ENCODE measurements at places on chromosomes 7 and 10.

GRCh38 chr7:112869111-112869774 lies 79.0 kb upstream of the TMEM168 start:
- peak; percentile 12 for DNase-seq

- DNase-seq: no peak
These were observed 139.7 kb upstream of the SH2B2 start for GRCh38 chr7:102147008-102147407.

DNA sequence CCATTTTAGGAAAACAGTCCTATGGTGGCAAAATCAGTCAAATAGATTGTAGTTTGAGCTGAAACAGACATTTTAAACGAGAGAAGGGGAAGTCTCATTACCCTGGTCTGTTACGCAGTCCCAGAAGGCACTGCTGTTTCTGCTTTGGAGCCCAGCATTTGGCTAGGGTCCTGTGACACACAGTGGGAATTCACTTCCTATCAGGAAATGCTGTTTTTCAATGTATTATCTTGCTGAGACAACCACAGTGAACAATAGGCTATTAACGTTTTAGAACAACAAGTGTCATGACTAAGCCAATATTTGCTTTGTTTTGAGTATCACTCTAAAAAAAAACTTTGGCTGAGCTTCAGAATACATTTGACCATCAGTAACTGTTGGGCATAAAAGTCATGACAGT lies 74.1 kb downstream of the ADD3 start:
- peak; percentile 59 for DNase-seq

DNA sequence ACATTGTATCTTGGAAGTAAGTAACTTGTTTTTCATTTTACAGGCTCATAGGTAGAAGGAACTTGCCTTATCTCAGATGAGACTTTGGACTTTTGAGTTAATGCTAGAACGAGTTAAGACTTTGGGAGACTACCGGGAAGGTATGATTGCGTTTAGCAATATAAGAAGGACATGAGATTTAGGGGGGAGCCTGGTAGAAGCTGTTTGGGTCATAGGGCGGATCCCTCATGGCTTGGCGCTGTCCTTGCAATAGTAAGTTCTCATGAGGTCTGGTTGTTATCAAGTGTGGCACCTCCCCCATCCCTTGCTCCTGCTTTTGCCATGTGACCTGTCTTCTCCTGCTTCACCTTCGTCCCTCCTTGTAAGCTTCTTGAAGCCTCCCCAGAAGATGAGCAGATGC lies 110.3 kb downstream of the MKX start:
- DNase-seq: no peak

DNA sequence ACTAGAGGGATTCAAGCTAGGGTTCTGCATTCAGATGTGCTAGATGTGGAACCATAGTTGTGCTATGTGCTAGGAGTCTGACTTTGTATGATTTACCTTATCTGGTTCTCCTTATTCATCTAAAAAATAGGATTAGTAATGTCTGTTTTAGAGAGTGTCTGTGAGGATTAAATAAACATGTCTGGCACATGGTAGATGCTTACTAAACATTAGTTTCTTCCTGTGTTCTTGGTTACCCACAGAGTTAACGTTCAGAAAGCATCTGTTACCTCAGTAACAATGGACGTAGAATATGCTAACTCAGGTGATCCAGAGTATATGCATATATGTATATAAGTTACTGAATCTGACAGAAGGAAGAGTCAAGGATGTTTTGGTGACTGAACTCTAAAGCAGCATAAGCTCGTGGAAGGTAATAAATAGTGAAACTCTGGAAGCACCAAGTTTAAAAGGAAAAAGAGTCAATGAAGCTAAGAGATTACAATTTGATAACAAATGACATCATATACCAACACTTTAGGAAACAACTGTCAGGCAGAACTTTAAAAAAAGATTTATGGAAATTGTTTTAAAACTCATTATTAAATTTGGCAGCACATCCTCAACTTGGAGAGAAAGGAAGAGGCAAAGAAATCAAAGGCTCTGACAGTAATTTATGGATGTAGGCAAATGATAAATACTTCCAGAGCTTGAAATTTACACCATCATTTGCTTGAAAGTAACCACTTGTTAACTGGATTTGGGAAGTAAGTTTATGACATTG lies 127.0 kb downstream of the CCNY start:
- DNase-seq: no peak

- no peak for DNase-seq
These were observed 36.8 kb upstream of the ARMS2 start for GRCh38 chr10:122417667-122418066.
